Activated CD8-positive, alpha-beta memory T cell treated with anti-CD3 and anti-CD28 coated beads for 48 hours (primary cell): ENCODE measurements at places on chromosomes 7 and 10.

DNA sequence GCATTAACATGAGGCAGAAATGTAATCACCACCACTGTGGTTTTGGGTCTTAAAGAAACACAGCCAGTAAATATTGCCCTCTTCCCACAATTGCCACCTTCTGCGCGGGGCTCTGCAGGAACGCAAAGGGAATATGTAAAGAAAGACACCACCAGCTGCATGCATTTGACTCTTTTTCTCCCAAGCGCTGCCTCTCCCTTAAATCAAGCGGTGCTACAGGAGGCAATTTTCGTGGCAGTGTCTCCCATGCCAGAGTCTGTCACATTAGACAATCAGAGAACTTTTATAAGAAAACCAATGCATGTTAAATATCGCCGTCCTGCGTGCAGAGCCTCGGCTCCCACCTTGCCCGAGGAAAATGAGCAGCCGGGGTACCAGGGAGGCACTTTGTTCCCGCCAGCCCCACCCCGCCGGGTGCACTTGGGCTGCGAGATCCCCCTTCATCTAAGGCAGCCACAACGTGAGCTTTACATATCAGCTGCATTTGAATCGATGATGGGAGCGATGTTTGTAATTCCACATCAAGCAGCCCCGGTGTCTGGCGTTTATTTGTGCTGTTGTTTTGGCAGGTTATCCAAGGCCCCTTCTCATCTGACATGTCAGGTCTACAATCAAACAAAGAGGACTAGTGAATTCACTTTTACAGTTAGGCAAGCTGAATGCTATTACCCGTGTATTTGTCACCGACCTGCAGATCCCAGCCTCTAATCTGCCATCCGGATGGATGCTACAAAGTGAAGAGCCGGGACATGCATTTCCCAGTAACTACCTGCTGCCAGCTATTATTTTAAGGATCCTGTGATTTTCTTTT lies 72.3 kb upstream of the MGMT start:
- no peak for DNase-seq

GRCh38 chr10:57562211-57562610 lies 705.5 kb downstream of the IPMK start:
- DNase-seq, result no peak

- DNase-seq, result no peak
Measured at GRCh38 chr7:11478882-11479281, 353.1 kb downstream of the THSD7A start.

DNA sequence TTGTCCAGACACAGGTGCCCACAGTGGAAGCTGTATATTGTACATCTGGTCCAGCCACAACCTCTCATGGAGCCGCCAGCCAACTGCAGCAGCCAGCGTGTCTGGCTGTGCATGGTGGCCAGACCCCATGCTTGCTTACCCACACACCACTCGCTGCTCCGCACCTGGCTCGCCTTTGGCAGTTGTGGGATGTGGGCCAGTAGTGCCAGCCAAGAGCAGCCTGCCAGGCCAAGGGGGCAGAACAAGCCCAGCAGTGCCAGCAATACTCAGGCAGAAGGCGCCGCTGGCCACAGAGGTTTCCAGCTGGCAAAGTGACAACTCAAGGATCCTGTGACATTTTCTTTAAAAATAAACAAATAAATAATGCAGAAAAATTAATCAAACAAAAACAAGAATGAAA lies 11.7 kb upstream of the TMEM243 start:
- DNase-seq, result no peak

DNA sequence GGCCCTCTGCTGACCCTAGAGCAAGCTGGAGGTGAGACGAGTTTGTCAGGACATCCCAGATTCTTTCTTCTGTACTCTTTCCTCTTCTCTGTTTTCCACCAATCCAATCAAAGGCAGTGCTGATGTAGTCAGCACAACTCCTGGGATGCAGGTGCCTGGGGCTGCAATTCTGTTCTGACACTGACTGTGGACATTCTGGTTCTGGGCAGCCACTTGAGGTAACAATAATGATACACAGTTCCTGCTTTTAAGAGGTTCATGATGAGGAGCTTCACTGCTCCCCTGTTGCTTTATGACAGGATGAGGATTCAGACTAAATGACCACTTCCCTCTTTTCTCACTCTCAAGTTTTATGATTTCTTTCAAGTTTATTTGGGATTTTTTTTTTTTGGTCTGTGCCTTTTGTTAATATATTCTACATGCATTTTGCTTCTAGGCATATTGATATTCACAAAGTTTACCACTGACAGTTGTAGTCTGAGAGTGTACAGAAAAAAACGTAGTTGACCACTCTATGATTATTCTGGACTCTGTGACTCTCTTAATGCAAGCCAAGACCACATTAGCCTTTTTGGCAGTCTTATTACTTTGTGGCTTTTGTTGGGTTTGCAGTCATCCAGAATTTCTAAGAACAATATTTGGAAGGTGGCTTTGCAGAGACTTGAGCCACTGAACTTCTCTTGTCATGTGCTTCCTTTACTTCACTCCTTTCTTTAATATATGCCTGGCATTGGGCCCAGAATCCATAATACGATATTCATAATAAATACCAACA lies 247.6 kb downstream of the AUTS2 start:
- no peak for DNase-seq

DNA sequence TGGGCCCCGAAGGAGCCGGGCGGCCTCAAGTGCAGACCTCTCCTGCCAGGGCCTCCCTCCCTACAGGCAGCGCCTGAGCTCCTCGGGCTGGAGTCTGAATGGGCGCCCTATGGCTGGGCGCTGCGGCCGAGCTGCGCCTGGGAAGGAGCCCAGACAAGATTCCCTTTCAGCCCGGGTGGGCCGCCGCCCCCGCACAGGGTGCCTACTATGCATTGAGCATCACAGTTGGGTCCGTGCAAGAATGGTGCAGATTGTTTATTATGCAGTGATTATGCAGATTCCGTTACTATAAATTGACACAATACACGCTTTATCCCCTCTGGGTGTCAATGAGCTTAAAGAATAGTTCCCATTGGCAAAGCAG lies 77.2 kb upstream of the PDGFA start:
- no peak for DNase-seq

DNA sequence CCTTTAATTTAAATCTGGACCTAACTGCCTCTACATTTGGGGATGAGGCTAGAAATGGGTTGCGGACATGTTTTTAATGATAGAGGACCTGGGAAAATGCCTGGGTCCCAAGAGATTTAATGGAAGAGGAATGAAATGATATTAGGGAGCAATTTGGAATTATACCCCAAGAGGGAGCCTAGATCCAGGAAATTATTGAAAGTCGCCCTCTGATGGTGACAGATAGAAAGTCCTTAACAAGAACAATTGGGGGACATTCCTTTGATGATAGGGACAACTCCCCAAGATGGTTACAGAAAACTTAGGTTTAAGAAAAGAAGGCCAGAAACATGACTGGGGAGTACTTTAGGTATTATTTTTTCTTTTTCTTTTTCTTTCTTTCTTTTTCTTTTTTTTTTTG lies 9.5 kb upstream of the TSGA13 start:
- no peak for DNase-seq

- DNase-seq, result no peak
Measured at GRCh38 chr7:55129541-55130394, 111.0 kb downstream of the EGFR start.

GRCh38 chr7:157854066-157854891 lies 517.5 kb downstream of the DNAJB6 start:
- no peak for DNase-seq

- DNase-seq, result no peak
Measured at GRCh38 chr10:132077091-132077490, 11.3 kb downstream of the JAKMIP3 start.

DNA sequence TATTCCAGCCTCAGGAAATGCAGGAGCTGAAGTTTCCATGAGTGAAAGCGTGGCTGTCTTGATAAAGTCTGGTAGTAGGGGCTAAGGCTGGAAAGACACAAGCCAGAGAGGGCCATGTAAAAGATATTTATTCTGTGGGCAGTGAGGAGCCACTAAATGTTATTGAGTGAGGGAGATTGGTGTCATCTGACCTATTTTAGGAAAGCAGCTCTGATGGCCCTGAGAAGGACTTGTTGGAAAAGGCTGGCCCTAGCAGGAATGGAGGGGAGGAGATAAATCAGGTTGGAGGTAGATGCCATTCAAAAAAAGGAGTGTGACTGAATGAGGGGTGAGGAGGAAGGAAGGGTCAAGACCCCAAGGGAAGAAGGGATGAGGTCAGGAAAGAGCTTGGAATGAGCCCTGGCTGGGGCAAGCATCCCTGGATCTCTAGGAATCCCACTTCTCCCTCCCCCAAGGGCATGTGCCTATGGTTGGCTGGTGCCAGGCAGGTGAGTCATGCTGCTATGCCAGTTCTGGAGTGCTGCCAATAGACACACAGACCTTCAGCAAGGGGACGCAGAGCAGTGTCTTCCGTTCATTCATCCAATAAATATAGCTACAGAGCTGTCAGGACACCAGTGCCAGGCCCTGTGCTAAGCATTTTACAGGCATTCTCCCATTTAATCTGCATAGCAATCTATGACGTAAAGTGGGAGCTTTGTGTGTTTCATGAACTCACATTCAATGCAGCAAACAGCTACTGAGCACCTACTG lies 2.0 kb downstream of the ANKRD2 start:
- no peak for DNase-seq

- DNase-seq, result no peak
Measured at GRCh38 chr10:21506351-21506750, 19.1 kb downstream of the SKIDA1 start.

- DNase-seq, result no peak
Measured at GRCh38 chr10:43863859-43864591, 215.3 kb upstream of the ZNF32 start.

DNA sequence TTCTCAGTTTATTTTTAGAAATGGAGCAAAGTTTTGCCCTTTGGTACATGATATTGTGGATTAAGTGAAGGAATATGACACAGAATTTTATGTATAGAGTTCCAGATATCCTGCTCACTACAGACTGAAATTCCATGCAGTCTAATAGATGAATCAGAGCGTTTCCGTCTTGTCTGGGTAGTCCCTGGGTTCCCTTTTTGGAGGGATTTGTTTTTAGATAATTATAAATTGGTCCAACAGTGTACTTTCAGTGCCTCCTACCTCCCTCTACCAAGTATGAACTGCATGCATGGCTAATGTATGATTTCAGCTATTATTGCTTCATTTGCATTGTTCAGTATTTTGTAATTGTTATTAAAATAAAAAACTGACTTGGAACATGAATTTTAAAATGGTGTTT lies 74.4 kb downstream of the SEPTIN7 start:
- no peak for DNase-seq

GRCh38 chr7:5872326-5872725 lies 8.3 kb upstream of the OCM start:
- no peak for DNase-seq

- no peak for DNase-seq
Measured at GRCh38 chr7:130277763-130278643, 11.3 kb downstream of the CPA2 start.

DNA sequence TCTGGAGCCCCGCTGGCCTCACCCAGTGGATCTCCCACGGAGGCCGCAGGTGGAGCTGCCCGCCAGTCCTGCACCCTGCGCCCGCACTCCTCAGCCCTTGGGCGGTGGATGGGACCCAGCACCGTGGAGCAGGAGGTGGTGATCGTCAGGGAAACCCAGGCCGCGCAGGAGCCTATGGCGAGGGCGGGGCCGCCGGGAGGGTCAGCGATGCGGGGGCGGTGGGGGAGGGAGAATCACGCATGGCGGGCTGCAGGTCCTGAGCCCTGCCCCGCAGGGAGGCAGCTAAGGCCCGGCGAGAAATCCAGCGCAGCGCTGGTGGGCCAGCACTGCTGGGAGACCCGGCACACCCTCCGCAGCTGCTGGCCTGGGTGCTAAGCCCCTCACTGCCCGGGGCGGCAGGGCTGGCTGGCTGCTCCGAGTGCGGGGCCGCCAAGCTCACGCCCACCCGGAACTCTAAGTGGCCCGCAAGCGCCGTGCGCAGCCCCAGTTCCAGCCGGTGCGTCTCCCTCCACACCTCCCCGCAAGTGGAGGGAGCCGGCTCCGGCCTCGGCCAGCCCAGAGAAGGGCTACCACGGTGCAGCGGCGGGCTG lies 524.8 kb upstream of the TPK1 start:
- no peak for DNase-seq

- DNase-seq, result no peak
Measured at GRCh38 chr7:117640465-117640864, 160.6 kb downstream of the CFTR start.

DNA sequence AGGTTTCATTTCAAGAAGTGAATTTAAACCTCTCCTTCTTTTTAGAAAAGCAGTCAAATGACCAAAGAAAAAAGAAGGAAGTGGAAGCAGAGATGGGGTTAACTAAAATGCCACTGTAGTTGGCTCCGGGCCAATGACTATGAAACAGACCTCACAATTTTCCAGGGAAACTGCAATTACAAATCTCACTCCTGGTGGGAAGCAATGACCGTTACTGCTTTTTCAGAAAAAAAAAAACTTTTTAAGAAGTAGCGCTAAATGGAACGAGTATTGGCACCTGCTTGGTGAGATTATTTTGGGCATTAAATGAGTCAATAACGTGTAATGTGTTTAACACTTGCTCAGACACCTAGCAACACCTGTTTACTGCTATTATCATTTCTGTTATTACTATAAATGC lies 1.2 kb downstream of the SFRP4 start:
- DNase-seq, result no peak

GRCh38 chr7:67371429-67372305 lies 375.0 kb downstream of the TYW1 start:
- DNase-seq, result peak; percentile 25

- DNase-seq, result no peak
Measured at GRCh38 chr10:118403967-118404366, 61.8 kb upstream of the FAM204A start.

- no peak for DNase-seq
Measured at GRCh38 chr7:155870334-155871180, 58.3 kb upstream of the SHH start.

- DNase-seq, result no peak
Measured at GRCh38 chr7:40482845-40483244, 348.0 kb downstream of the SUGCT start.

DNA sequence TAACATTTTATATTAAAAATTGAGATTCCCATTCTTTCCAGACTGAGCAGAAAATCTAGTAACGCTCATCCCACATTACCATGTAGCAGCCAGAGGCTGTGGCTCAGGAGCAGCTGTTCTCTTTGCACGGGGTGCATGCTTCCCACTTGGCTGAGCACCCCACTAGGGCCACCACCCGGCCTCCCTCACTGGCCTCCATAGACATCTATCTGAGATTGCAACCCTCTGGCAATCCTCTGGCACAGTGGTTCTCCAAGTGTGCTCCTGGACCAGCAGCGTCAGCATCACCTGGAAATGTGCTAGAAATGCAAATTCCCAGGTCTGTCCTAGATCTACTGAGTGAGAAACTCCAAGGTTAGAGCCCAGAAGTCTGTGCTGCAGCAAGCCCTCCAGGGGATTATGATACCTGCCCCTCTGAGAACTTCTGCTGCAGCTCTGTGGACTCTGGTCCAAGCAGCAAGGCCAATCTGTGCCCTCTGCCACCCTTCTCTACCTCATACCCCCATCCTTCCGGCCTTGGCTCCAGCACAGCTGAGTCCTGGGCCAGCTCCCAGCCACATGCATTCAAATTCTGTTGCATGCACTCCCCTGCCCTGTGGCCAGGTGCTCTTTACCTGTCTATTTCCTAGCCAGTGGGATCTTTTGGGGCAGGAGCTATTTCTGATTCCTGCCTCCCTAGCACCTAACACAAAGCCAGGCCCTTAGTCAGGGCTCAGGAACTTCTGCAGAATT lies 301.5 kb downstream of the GRID1 start:
- DNase-seq, result no peak

GRCh38 chr10:72252972-72253371 lies 20.8 kb upstream of the DDIT4 start:
- DNase-seq, result no peak
